ENCODE measurements at places on chromosomes 3 and 15. TPM values are rescaled to one million over a fixed set of nuclear protein-coding genes. Genes with fewer than 3 reads are reported as not detected.

GRCh38 chr3:85330071-85330470, 371.3 kb downstream of the CADM2 start:
- no peak for DNase-seq

GRK7 gene
- total RNA-seq: not detected

GRCh38 chr3:125556314-125556713, 36.3 kb upstream of the SNX4 start:
- DNase-seq: peak; percentile 13

INSYN1 gene
- not detected for total RNA-seq

DNA sequence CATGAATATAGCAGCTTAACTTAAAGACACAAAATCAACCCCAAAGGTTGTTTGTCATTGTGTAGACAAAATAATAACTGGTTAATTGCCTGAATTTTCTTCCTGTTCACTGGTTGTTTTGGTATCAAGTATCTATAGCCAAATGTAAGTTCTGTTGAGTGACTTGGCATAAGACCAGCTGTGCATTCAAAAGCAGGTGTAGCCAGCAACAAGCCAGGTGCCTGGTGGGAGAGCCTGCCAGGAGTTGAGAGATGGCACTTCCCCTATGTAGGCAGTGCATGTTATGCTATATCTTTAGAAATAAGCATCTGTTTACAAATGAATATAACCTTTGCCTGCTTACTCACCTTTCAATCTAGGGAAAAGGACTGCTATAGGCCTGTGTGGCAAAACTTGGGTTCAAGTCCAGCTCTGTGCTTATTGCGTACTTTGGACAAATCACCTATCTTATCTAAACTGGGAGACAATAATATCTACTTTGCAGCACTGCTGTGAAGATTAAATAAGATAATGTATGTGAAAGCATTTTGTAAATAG, 84.9 kb upstream of the TBL1XR1 start:
- no peak for DNase-seq

DNA sequence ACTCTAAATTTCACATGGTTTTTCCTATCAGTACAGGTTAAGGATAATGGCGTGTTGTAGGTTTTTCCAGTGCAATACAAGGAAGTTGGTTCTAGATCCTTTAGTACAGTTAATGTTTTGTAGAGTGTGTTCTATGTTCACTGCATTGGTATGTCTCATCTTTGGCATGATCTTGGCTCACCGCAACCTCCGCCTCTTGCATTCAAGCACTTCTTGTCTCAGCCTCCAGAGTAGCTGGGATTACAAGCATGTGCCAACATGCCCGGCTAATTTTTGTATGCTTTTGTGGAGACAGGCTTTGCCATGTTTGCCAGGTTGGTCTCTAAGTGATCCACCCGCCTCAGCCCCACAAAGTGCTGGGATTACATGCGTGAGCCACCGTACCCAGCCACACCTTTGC, 30.4 kb downstream of the SNRPN start:
- DNase-seq: no peak

GRCh38 chr15:52180851-52181450, 10.2 kb downstream of the GNB5 start:
- DNase-seq: no peak

- no peak for DNase-seq
Measured at GRCh38 chr3:183911763-183912506, 27.3 kb upstream of the PARL start.

CD200 gene
- 0.15 TPM for total RNA-seq

DNA sequence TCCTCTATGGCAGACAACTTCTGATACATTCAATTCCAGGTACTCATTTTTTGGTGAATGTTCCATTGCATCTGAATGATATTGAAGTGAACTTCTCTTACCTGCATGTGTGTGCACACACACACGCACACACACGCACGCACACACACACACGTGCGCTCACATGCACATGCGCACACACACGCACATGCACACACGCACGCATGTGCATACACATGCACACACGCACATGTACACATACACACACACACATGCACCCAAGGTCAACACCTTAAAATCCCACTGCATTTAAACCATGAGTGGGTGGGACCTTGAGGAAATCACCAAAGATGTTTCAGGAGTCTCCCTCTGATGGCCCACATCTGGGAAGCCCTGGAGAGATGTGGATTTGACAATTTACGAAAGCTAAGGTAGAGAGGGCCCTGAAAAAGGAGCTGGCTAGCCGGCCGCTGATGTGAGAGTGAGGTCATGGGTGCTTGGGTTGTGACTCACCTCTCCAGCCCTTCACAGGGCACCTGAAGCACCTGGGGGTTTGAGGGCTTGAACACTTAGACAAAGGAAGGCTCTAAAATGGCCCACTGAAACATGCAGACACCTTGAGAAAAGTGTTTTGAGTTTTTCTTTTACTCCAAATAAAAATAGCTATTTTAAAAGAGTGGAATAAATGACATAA, 269.1 kb upstream of the LRRFIP2 start:
- DNase-seq: no peak

GRCh38 chr3:187802928-187803259, 57.6 kb upstream of the BCL6 start:
- no peak for DNase-seq

DNA sequence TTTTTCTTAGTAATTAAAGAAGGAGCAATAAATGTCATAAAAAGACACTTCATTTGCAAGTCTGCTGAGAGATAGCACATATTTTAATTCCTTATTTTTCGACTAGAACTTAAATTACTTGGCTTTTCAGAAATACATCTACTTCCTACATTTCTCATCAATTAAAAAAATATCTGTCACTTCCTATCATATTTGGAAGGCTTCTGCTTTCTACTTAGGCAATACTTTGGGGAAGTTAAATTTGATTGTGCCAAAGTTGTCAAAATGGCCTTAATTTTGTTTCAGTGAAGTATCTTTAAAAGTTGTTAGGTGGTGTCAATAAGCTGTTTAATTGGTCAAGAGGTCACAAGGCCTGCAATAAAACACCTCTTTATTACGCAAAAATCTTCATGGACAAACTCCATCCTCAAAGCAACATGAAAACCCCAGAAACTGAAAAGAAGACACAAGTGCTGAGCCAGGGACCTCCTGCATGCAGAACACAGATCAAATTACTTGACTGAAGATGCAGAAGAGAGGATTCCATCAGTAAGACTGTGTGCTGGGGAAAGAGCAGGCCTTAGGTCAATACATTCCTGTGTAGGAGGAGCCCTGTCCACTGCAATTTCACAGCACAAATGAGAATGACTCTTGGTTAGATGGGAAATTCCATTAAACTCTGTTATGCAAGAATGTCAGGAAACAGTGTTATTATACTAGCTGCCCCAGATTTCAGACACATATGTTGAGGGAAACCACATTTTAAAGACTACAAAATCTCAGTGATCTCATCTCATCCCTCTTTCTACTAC, 48.0 kb upstream of the FSTL1 start:
- peak; percentile 97 for DNase-seq

- peak; percentile 22 for DNase-seq
Measured at GRCh38 chr15:89917442-89918101, 4.8 kb upstream of the ARPIN start.

GRCh38 chr15:62739082-62739481, 303.5 kb upstream of the TPM1 start:
- DNase-seq: peak; percentile 93

DNA sequence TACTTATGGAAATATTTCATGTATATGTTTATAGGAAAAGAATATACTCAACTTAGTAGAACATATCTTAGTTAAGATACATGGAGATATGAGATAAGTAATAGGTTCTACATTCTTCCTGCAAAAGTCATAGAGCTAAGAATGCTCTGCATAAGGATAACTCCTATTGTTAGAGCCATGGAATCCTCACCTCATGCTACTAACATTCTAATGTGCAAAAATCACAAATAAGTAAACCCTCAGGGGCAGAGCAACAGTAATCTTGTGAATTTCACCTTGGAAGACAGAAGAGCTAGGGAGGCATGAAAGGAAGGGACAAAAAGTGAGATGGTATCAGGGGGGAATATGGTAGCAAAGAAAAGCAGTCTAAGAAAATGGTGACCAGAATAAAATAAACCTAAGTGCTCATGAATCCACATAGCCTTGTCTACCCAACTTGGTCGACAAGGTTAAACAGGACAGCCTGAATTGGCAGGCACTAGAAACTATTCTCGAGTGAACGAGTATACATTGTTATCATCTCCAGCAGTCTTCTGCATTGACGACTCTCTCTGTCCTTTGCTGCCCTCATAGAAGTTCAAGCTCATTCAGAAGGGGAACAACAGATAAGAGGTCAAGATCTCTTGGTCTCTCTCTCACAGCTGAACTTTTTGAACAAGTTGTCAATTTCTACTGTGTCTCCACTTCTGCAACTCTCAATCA, 52.8 kb downstream of the XRN1 start:
- no peak for DNase-seq

WDR93 gene
- 0.25 TPM for total RNA-seq

CHL1 gene
- total RNA-seq: not detected

DNA sequence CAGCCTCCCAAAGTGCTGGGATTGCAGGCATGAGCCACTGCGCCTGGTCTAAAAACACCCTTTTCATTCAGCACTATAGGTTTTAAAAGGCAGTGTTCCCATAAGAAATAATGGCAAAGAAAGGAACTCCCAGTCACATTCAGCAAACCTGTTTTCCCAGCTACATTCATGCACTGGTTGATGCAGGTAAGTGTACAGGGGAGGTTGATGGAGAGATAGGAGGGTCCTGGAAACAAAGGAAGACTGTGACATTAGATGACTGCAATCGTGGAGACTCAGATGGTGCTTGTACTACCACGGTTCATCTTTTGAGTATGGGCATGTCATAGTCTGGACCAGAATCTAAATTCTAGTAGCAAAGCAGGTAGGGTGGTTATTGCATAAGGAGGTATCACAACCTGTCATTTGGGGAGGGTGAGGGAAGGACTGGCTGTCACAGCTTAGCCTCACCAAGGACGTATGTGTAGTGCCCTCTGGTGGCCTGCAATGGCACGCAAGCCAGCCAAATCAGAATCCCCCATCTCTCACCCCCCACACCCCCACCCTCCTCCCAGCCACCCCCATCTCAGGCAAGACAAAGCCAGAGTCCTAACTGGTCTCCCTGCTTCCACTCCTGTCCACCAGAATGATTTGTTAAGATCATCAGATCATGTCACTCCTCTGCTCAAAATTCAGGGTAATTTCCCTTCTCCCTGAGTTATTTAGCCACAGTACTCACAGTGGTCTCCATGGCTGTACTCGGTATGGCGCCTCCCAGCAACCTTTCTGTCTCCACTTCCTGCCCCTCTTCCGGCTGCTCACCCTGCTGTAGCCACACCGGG, 28.8 kb upstream of the UBL7 start:
- DNase-seq: peak; percentile 30

SIDT1 gene
- total RNA-seq: 0.17 TPM

DNA sequence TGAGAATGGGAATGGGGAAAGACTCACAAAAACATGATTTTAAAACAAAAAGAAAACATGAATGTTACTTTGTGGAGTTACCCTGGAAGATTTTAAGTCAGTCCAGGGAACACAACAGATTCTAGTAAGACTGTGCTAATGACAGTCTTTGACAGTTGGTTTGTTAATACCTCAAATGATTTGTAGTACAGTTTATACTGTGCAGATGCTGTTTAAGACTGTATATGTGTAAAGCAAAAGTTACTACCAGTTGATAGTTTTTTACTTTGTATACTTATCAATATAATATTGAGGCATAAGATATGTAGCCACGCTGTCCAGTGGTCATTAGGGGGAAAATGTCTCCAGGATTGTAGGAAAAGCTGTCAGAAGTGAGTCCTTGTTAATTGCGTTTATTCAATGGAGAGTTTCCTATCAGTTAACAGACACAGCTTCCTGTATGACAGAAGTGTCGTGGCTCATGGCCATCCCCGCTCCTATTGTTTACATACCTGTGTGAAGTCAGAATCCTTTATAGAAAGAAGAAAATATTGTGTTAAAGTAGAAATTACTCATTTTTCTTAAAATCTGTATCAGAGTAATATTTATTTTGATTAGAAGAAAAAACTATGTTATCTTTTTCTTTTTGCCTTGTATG, 36.0 kb downstream of the NKIRAS1 start:
- no peak for DNase-seq

- DNase-seq: peak; percentile 49
Measured at GRCh38 chr15:72487070-72487797, 13.1 kb downstream of the ARIH1 start.

DNA sequence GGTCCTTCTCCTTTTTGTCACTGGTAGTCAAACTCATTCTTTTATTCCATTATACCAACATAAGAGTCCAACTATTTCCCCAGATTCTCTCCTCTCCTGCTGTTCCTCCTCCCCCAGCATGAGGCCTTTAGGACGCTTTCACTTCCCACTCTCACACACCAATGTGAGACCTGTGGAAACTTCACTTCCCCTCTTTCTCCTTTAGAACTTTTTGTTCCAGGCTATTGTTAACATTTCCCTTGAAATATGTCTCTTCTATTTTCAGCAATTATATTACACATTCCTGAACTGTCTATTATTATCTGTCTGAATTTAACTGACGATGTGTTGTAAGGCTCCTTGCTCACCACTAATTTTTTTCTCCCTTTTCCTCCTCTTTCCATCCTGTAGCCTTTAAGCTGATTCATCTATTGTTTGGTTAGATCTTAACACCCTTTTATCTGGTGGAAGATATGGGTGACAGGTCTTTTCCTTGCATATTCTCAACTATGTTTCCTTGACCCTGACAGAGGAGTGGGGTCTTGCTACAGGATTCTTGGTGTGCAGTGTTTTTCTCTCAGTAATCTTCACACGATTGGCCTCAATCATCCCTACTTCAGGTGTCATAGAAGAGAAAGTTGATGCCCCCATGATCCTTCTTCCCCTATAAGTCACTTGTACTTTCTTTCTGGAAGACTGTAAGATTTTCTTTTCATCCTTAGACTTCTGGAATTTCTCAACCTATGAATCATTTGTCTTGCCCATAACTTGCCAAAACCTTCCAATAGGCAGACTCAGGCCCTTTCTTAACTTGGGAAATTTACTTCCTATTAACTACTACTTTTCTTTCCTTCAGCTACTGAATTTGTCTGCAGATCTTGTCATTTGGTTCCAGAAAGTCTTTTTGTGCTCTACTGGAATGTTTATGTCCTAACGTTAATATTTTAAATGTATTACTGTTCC, 5.9 kb downstream of the CYP19A1 start:
- no peak for DNase-seq

DNA sequence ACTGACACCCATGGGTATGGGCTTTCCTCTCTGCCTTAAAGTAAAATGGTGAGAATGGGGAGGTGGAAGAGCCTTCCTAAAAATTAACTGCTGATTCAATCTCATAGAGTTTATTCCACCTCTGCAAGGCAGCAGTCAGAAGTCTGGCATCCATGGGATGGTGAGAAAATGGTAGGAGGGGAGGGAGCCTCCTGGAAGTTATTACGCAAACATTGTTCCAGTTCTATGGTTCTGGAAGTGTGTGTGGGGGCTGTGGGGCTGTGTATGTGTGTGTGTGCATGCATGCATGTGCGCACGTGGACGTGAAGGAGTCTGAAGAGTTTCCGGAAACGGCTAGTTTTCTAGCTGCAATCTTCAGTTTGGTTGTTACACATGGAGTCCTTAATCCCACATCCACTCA, 177.6 kb downstream of the KCNAB1 start:
- DNase-seq: no peak
